Activated T-helper 17 cell treated with anti-CD3 and anti-CD28 coated beads, Interleukin-2, amount 50 U/mL, for 72 hours (primary cell): ENCODE measurements at places on chromosomes 12 and 14.

DNA sequence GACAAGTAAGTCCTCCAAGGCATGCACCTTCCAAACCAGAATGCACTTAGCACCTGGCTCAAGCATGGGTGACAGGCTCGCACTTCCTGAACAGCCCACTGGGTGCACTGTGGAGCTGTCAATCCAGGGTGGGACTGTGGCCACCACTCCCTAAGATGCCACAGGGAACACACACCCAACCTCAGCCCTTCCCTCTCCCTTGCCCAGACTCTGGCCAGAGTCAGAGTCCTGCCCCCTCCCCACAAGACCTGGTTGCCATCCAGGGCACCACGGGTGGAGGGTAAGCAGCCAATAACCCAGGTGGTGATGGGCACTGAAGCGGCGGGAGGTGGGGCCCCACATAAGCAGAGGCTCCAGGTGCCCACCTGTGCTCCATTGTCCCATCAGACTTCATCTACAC lies 160.6 kb downstream of the MYRFL start:
- peaks cover 15% of the 10 kb centered on the region for H3K27me3 ChIP-seq
- ATAC-seq, result no peak
- no peak overlapping the region for H3K27ac ChIP-seq
- H3K4me3 ChIP-seq, result no peak overlapping the region
- no peaks in the 10 kb centered on the region for H3K36me3 ChIP-seq
- no peaks in the 10 kb centered on the region for H3K4me1 ChIP-seq

DNA sequence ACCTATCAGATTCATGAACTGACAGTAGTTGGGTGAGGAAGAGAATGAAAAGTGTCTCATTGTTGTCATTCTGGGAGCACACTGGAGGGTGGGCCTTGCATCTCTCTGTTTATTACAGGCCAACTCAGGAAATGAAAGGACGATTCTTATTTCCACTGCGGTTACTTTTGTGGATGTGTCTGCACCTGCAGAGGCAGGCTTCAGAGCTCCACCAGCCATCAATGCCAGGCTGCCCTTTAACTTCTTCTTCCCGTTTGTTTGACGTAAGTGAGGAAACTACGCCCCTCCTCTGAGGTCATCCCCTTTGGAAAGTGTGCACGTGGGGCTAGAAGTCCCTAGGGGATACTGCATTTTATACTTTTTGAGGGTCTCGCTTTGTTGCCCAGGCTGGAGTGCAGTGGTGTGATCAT lies 33.7 kb downstream of the TCTN1 start:
- peak; percentile 38 for ATAC-seq
- no peak overlapping the region for H3K27ac ChIP-seq
- H3K4me1 ChIP-seq, result no peaks in the 10 kb centered on the region
- no peaks in the 10 kb centered on the region for H3K27me3 ChIP-seq
- no peaks in the 10 kb centered on the region for H3K36me3 ChIP-seq
- H3K4me3 ChIP-seq, result no peak overlapping the region

- no peaks in the 10 kb centered on the region for H3K27me3 ChIP-seq
- peak overlapping the region; percentile 94 for H3K4me3 ChIP-seq
- peaks cover 38% of the 10 kb centered on the region for H3K4me1 ChIP-seq
These were observed 5.2 kb downstream of the RHOF start for GRCh38 chr12:121788176-121788818.

DNA sequence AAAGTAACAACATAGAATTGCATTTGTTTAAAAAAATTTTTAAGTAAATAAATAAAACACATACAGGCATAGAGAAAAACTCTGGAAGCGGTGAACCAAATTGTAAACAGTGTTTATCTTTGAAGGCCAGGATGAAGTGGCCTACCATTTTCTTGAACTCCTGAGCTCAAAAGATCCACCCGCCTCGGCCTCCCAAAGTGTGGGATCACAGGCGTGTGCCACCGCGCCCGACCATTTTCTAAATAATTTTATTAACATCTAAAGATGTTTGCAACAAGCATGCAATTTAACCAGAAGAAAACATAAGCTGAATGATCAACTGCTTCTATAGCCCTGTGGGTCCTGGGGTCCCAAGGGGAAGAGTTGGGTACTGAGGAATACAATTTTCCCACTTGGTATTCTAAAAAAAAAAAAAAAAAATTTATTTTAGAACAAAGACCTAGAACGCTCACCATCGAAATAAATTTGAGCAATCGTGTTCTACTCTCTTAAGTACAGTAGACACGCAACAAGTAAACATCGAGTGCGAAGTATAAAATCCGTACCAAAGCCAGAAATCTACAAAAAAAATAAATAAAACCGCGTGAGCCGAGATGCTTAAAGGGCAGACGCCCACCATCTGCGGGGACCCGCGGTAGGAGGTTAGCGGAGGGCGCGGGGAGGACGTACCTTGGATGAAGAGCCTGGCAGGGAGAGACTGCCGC lies 484 bp downstream of the MIS18BP1 start:
- H3K27me3 ChIP-seq, result no peaks in the 10 kb centered on the region
- H3K4me3 ChIP-seq, result peak overlapping the region; percentile 91
- H3K27ac ChIP-seq, result peak overlapping the region; percentile 90
- no peak for ATAC-seq

DNA sequence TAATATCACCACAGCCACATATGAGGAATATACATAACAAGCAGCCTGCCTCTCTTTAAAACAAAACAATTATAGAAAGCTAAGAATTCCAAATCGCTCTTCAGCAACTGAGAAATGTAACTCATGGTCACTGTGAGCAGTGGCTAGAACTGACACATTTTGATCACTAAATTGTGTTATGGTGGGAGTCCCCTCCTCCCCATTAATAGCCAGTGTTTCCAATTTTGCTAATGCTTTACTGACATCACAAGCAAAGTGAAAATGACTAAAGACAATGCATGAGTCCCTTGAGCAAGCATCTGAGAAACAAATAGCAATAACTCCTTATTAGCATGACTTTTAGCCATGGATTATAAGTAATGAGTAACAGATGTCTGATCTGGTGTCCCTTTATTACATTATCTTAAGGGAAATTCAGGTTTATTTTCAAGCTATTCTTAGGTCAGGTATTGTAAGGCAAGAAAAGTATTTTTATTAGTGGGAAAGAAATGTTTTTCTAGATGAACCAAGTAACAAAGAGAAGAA lies 148.3 kb downstream of the KCNH5 start:
- no peak overlapping the region for H3K27ac ChIP-seq
- H3K4me1 ChIP-seq, result no peaks in the 10 kb centered on the region
- no peak overlapping the region for H3K4me3 ChIP-seq
- no peaks in the 10 kb centered on the region for H3K36me3 ChIP-seq
- ATAC-seq, result no peak

DNA sequence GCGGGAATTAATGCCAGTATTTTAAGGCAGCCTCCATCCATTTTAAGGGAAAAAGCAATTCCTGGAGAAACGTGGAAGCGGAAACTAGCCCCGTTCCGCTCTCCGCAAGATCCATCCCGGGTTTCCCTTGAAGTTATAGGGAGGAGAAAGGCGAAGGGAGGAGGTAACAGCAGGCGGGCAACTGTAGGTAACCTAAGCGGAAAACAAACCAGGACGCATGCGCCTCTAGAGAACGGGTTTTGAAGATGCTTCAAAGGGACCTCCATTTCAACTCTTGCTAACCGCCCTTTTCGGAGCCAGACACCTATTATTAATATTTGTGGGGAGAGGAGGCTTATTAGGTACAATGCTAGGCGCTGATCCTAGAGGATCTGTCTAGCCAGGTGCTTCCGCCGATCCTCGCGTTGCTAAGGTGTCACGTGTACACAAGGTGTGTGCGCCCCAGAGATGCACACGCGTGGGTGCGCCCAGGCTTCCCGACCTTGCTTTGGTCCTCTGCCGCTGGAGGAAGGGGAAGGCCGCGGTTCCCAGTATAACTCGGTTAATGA lies 6.2 kb downstream of the TBX5 start:
- no peak overlapping the region for H3K4me3 ChIP-seq
- H3K4me1 ChIP-seq, result peaks cover 5% of the 10 kb centered on the region
- H3K36me3 ChIP-seq, result no peaks in the 10 kb centered on the region

GRCh38 chr12:88469154-88469553 lies 111.1 kb downstream of the KITLG start:
- H3K27ac ChIP-seq, result no peak overlapping the region
- H3K27me3 ChIP-seq, result no peaks in the 10 kb centered on the region
- H3K4me1 ChIP-seq, result no peaks in the 10 kb centered on the region
- H3K4me3 ChIP-seq, result no peak overlapping the region

DNA sequence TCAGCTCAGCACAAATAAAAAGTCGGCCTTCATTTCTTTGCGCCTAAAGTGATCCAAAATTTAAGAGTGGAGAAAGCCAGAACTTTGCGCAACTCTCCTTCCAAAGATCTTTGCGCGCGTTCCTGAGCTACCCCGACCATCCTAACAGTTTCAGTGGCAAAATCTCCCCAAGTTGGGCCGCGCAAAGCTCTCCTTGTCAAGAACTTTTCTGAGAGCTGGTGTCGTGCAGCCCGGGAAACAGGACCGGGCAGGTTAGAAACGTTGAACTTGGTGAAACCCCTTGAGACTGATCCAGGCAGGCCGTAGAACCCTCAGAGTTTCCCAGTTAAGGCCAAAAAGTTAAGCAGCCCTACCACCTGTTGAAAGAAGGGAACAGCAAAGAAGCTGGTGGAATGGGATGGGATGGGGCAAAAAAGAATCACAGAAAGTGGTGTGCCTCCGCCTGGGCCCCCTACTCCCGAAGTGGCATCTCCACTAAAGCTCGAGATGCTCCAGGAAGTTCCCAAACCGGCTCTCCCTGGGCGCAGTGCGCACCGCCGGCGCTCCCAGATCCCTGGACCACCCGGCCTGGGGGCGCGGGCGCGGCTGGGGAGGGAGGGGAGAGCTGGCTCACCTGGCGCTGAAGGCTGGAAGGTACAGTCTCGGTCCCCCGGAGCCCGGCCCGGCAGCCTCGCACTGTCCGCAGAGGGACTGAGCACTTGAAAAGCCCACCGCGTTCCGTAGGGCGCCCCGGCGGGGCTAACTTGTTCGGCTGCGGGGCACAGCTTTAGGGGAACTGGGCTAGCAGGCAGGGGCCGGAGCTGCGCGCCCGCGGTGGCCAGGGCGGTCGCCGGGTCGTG lies 768 bp downstream of the DBX2 start:
- H3K4me3 ChIP-seq, result no peak overlapping the region
- H3K27ac ChIP-seq, result no peak overlapping the region
- no peaks in the 10 kb centered on the region for H3K4me1 ChIP-seq
- no peak for ATAC-seq

DNA sequence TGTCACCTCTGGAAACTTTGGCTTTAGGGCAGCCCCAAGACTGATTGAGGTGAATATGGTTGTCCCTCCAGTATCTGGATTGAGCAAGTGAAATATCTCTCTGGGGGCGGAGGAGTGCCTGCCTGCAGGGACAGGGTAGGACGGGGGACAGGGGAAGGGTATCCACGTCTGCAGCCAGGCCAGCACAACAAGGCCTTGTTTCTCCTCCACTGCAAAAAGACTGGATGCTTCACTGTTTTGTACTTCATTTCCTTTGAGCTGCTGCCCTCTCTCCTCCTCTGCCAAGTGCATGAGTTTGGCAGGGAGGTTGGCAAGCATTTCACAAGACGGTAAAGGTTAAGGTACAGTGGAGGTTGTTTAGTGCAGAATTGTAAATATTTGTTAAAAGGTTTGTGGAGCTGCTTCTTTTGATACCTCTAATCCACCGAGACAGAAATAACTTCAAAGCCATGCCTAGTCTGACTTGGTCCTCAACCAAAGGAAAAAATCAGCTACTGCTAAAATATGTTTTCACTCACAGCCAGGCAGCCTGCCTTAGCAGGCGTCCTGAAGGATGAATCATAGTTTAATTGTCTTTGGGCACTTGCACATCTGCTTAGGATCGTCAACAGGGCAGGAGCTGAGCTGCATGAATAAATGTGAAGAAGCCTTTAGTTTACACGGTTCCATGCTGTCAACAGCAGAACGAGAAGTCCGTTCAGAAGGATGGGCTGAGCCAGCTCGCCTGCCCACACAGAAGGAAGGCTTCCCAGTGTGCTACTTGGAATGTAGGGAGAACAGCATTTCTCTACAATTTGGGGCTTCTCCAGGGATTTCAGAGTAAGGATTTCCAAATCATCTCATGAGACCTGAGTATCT lies 269.7 kb downstream of the TTC6 start:
- H3K27me3 ChIP-seq, result peaks cover 4% of the 10 kb centered on the region
- H3K4me1 ChIP-seq, result no peaks in the 10 kb centered on the region
- H3K36me3 ChIP-seq, result no peaks in the 10 kb centered on the region
- no peak for ATAC-seq
- H3K27ac ChIP-seq, result no peak overlapping the region
- no peak overlapping the region for H3K4me3 ChIP-seq

GRCh38 chr12:93137656-93138612 lies 208.8 kb upstream of the EEA1 start:
- H3K27ac ChIP-seq, result no peak overlapping the region
- H3K4me1 ChIP-seq, result peaks cover 12% of the 10 kb centered on the region
- no peak overlapping the region for H3K4me3 ChIP-seq
- peaks cover 4% of the 10 kb centered on the region for H3K27me3 ChIP-seq
- peak; percentile 80 for ATAC-seq

- no peaks in the 10 kb centered on the region for H3K4me1 ChIP-seq
- H3K36me3 ChIP-seq, result no peaks in the 10 kb centered on the region
- no peaks in the 10 kb centered on the region for H3K27me3 ChIP-seq
- H3K4me3 ChIP-seq, result no peak overlapping the region
These were observed 509.2 kb downstream of the FLRT2 start for GRCh38 chr14:86039176-86039575.

DNA sequence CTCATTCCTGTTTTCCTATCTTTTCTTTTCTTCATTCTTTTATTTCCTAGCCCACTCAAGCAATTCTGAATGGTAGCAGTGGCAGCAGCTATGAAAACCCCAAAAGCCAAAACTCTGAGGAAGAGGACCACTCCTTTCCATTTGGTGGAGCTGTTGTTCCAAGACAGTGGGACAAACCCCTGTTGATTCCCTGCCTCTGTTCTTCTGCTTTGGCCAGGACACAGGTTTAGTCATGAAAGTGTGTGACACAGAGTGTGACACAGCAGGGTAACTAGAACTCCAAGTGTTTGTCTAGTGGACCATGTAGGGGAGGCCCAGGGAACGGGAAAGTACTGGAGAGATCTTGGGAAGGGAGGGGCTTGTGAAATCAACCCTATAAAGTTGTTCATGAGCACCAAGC lies 71.1 kb downstream of the PTCSC3 start:
- H3K36me3 ChIP-seq, result no peaks in the 10 kb centered on the region
- H3K4me1 ChIP-seq, result no peaks in the 10 kb centered on the region
- H3K4me3 ChIP-seq, result no peak overlapping the region
- H3K27ac ChIP-seq, result no peak overlapping the region

- peaks cover 15% of the 10 kb centered on the region for H3K4me1 ChIP-seq
- no peak overlapping the region for H3K27ac ChIP-seq
- no peak for ATAC-seq
- H3K27me3 ChIP-seq, result no peaks in the 10 kb centered on the region
These were observed 2.6 kb downstream of the CCDC85C start for GRCh38 chr14:99601361-99601831.

DNA sequence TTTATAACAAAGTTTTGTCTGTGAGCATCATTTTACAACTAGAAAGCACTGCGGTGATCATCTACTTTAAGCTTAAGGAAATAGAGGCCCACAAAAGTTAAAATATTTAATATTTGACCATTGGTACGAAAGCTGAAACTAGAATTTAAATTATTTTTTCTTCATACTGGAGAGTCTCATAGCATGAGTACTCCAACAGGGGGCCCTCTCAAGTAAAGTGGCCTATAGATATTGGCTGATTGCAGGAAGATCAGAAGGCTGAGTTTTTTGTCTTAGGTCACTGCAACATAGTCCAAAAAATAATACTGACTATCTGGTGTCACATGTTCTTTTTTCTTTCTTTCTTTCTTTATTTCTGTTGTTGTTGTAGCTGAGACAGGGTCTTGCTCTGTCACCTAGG lies 75.3 kb upstream of the ZDHHC17 start:
- no peaks in the 10 kb centered on the region for H3K36me3 ChIP-seq
- ATAC-seq, result no peak
- H3K4me3 ChIP-seq, result no peak overlapping the region
- no peaks in the 10 kb centered on the region for H3K4me1 ChIP-seq
- no peaks in the 10 kb centered on the region for H3K27me3 ChIP-seq
- H3K27ac ChIP-seq, result no peak overlapping the region
